ENCODE measurements at places on chromosomes 5 and 9.

DNA sequence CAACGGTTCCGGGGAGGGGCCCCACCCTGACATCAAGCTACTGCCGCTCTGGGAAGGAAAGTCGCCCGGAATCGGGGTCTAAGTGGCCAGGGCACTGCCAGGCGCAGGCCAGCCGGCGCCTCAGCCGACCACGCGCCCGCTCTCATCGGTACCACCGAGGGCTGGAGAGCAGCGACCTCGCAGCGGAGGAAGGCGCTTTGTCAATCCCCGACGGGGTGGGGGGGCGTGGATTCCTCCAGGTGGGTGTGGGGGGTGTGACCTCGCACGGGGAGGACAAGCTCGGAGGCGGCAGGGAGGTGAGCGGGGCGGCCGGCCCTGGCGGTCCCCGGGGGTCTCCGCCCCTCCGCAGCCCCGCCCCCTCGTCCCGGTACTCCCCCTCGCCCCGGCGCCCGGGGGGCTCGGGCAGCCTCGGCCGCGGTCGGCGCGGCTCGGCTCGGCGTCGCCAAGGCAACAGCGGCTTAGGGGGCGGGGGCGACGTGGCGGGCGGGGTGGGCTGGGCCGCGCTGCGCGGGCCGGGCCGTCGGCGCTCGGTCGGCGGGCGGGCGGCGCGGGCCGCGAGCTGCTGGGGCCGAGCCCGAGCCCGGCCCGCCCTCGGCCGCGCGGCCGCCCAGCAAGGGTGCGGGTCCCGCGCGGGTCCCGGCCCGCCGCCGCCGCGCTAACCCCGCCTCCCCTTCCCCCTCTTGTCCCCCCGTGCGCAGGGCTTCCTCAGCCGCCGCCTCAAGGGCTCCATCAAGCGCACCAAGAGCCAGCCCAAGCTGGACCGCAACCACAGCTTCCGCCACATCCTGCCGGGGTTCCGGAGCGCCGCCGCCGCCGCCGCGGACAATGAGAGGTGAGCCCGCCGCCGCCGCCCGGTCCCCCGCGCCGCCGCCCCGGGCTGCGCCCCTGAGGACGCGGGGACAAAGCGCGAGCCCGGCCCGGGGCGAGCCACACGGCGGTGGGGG is 47.5 kb downstream of the DAB2IP start:
- peak; percentile 74 for DNase-seq

GRCh38 chr5:166957782-166958181 is 1333.7 kb upstream of the WWC1 start:
- no peak for DNase-seq

GRCh38 chr9:115912086-115912485 is 241.5 kb upstream of the PAPPA start:
- no peak for DNase-seq

DNA sequence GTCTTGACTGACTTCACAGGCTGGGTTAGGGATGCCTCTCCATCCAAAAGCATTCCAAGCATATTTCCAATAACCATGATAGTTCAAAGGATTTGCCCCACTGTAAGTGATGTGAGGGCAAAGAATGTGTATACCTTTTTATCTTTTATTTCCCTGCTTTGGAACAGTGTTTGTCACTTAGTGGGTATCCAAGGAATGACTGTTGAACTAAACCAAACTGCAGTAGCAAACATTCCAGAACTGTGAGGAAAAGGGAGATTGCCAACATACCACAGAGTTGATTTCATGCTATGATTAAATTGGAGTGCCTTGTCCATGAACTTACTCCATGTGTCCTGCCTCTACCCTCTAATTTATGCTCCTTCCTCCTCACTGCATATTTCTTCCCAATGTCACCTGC is 400.0 kb downstream of the KIAA0825 start:
- DNase-seq: no peak

DNA sequence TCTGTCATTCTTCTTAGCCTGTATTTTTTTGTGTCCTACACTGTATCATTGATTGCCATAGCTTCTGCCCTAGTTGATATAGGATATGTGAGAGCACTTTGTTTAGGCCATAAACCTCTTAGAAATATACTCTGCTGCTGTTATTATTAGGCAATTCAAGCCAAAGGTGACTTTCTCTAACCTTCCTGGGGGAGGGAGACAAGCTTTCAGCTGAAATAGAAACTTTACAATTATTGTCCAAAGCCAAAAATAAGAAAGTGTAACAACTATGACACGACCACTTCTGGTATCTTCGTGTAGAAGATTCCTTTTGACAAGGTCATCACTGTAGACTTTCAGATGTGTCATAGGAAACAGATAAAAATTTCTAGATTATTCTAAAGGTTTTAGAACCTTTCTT is 12.2 kb upstream of the CSNK1A1 start:
- DNase-seq: no peak

- no peak for DNase-seq
These were observed 150.3 kb upstream of the PCA3 start for GRCh38 chr9:76613974-76614373.

DNA sequence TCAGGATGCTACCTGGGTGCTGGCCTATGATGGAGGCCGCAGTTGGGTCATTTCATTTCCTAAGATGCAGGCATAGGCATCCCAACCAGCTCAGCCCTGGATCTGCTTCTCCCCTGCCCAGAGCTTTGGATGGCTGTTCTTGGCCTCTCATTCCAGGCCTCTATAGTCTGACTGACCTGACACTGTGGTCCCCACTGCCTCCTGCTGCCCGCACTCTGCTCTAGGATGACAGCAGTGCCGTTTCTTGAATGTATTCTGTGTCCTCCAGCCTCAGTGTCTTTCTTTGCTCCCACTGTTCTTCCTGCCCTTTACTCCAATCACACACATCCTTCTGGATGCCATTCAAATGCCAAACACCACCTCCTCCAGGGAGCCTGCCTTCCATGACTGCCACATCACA is 235.7 kb downstream of the HSPA4 start:
- peak; percentile 29 for DNase-seq

- DNase-seq: no peak
These were observed 368.4 kb downstream of the CDH18 start for GRCh38 chr5:19619571-19619970.

DNA sequence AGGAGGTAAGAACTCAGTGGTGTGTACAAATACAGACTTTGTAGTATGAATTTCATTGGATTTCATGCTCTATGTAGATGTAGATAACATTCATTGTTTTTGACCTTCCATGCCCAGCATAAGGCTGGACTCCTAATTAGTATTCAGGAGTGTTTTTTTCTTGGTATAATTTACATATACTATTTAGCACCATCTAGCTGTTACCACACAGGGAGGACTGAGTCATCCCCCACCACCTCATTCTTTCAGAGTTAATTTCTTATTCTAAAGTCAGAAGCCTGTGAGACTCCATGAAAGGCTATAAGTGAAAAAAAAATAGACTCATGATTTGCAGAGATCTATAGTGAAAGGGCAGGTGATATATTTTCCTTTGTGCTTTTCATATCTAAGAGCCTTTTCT is 555.0 kb downstream of the PRR16 start:
- no peak for DNase-seq

- no peak for DNase-seq
These were observed 64.3 kb downstream of the C9orf50 start for GRCh38 chr9:129556491-129557191.

- DNase-seq: peak; percentile 60
These were observed 5.8 kb upstream of the SNAPC3 start for GRCh38 chr9:15416880-15417279.

DNA sequence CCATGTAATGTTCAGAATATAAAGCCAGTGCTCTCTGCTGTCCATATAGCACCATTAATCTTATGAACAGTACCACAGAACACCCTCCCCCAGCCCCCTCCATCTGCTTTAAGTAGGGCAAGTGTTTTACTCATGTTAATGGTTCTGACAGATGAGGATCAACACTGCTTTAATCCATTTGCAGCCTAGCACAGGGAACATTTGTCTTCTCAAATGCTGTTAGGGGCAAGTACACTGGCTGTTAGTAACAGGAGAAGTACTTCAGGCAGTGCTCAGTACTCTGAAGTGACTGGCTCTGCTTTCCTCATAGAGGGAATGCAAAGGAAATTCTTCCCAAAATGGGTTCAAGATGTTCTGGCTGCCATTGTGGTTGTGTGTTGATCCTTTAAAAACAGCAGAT is 202.6 kb downstream of the DCP2 start:
- DNase-seq: no peak

GRCh38 chr5:159658266-159658925 is 257.9 kb upstream of the ADRA1B start:
- no peak for DNase-seq

DNA sequence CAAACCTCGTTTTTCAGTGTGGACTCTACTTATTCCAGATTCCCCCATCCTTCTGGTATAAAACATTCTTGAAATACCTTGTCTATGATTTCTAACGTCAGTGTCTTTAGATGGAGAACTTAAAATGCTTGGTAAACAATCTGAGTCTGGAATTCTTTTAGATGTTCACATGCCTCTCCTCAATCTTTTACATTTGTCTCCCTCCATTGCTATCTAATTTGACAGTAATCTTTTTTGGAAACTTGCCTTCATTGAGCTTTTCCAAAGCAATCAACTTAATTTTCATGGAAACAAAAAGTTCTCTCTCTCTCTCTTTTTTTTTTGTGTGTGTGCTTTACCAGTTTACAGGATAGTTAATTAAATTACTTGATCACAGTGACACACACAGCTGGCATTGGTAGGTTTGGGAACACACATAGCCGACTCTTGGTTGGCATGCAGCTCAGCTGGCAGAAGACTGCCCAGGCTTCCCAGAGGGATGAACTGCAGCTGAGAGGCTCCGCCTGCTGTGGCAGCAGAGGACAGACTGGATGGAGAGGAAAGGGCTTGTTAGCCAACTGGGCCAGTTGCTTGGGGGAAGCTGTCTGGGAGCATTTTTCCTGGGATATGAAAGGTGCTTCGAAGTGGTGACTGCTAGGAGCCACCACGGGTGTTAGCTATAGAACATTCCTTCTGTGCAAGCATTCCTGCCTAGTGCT is 271.3 kb downstream of the ZSWIM6 start:
- DNase-seq: no peak

DNA sequence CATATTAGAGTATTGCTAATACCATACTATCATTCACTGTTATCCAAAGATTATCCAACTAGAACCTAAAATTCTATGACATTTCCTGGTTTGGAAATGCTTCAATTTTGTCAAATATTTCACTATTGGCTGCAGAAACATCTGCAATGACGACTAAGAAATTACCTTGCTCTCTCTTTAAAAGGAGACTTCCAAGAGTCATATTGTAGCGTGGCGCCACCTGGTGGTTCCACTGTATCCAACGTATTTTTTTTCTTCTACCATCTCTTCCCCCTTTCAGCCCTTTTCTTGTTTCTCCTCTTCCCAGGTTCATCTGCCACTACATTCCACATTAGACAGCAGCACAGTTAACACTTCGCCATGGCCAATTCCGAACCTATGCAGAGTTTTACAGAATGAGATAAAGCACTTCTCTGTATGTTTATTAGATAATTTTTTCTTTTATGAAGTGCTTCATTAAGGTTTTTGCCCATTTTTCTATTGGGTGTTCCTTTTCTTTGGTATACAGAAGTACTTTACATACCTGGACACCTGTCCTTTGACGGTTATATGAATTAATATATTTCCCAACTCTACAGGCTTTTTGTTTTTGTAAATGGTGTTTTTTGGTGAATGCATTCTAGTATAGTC is 153.5 kb downstream of the CDC42SE2 start:
- DNase-seq: peak; percentile 89

GRCh38 chr9:99259231-99259918 is 37.3 kb downstream of the SEC61B start:
- DNase-seq: peak; percentile 55

DNA sequence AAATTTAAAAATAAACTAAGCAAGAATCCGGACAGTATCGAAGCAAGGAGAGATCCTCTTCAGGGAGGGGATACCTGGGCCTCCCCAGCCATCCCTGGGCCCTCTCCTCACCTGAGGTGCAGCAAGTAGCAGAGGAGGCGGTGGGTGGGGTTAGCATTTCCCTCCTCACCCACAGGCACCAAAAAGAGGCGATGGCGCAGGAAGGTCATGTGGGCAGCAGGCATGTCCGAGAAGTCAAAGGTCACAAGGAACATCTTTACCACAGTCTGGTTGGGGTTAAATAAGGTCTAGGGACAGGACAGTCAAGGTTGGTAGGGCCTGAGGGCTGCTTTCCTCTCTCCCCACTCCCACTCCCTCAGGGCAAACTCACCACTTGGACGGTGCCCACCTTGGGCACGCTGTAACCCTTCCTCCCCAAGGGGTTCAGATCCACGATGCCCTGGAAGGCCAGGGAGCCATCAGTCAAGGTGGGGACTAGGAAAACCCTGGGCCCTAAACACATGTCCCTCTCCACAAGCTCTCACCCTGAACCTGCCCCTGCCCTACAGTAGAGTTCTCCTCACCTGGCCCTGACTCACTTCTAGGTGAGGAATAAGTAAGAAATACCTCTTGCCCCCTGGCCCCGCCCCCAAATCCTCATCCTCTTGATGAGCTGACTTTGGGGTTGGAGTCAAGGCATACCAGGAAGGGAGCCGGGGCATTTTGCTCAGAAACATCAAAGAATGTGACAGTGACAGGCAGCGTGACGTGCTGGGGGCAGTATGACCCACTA is 2.8 kb upstream of the STOML2 start:
- DNase-seq: no peak

DNA sequence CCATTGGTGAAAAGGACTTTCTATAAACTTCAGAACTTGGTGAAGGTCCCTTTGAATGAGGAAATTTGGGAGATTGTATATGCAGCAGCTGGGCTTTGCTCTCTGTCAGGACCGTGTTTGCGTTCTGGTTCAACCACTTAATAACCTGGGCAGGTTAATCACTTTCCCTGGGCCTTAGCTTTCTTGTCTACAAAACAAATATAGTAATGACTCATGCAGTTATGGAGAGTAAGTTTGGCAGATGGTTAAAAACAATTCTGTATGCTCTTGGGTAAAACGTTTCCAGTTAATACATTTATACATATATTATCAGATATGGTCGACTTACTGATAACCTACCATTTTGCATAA is 197.0 kb downstream of the ARHGEF28 start:
- no peak for DNase-seq

DNA sequence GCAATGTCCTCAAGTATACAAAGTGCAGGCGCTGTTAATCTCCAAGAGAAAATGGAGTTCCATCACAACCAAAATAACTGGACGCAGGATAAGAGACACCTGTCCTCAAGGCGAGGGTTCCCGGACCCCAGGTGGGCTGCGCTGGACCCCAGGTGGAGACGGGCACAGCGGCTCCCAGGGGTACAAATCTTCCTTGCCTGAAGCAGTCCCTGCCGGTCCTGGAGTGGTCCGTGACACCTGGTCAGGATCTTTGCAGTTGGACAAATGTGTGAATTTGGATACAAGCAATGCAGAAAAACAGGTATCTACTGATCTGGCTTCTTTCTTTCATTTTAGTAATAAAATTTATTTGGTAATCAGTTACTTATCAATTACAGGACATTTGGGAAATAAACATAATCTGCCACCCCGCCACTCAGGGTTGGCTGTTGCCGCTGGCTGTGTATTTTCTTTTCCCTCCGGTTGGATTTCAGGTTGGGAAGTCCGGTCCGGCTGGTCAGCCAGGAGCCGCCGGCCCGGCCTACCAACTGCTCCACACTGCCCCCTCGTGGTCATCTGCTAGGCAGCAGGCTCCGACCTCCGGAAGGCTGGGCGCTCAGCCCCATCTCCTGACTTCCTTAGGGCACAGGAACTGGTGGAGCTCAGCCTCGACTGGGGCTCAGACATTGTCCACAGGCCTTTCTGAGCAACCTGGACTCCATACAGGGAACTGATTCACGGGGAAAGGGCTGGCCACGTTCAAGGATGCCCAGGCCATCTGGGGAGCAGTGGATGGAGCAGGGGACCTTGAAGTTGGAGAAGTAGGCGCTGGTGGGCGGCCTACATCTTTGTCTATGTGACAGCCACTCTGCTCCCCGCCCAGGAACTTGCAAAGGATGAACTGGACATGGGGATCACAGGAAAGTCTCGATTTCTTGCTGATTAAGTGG is 43.4 kb downstream of the NXNL2 start:
- peak; percentile 31 for DNase-seq
